Hematopoietic multipotent progenitor cell treated with erythropoietin and hydrocortisone succinate and interleukin-3 and kit ligand, for 6 days (in vitro differentiated cells): ENCODE measurements at places on chromosomes 3 and 15.

GRCh38 chr15:40942878-40943277 is 10.4 kb upstream of the CHAC1 start:
- DNase-seq: no peak

DNA sequence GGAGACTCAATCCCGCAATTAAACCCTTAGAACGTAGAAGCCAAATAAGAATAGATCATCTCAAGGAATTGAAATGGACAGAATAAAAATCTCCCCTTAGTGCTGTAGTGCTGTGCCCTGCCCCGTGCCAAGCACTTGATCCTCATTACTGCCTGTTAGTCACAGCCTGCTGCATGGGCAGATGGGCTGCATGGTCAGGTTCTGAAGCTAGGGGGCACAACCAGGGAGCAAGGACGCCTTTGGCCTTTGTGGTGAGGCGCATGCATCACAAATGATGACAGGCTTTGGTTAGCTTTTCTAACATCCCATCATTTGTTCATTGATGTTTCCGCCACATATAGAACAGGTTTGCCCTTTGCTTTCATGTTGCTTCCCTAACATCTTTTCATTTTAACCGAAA is 336.3 kb upstream of the ADAMTS9 start:
- no peak for DNase-seq

DNA sequence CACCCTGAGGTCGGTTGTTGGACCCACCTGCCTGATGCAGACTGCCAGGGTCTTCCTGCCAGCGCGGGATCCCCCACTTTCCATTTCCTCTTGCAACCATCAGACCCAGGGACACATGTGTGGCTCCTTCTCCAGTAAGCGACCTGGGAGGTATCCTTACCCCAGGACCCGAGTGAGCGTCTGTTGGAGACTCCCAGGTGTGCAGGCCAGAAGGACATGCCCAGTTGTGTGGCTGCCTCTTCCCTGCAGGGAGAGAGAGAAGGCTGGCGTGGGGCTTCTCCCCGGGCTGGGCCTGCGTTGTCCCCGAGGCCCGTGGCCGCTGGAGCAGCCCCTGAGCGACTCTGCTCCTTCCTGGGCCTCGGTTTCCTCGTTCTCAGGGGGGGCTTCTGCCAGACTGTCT is 56.8 kb downstream of the APBA2 start:
- no peak for DNase-seq

DNA sequence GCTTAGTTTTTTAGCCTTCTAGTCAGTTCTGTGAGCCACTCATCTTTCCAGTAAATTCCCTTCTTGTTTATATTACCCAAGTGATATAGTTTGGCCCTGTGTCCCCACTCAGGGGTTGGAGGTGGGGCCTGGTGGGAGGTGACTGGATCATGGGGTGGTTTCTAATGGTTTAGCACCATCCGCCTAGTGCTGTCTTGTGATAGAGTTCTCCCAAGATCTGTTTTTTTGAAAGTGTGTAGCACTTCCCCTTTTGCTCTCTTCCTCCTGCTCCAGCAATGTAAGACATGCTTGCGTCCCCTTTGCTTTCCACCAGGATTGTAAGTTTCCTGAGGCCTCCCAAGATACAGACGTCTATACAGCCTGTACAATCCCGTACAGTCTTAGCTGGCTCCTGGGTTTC is 53.7 kb upstream of the INO80 start:
- peak; percentile 41 for DNase-seq

GRCh38 chr3:181699171-181699903 is 12.4 kb upstream of the SOX2 start:
- DNase-seq: no peak

DNA sequence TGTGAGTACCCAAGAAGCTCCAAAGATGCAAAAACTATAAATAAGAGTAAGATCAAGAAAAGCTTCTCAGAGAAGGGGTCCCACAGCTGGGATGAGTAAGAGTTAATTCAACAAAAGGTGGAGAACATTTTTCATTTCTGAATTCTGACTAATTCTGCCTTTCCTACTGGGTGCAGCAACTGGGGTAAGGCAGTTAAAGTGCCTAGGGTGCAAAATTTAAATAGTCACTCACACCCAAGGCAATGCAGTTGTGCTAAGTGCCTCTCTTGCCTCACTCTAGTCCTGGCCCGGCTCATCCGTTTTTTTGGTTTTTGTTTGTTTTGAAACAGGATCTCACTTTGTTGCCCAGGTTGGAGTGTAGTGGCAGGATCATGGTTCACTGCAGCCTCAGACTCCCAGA is 240.2 kb downstream of the TP63 start:
- DNase-seq: no peak

DNA sequence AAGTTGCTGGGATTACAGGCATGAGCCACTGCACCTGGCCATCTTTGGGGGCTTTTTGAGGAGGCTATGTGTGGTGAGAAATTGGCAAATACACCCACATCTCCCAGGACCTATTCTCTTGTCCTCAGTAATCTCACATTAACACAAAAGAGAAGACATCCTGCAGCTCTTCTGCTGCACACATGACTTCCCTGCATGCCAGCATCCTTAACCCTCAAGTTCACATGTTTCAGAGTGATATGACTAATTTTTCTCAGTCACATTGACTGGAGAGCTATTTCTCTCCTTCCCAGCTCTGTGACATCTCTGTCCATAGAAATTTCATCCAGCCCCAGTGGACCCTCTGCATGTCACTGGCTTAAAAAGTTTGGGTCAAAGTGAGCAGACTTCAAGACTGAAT is 1.9 kb upstream of the SKIC8 start:
- DNase-seq: peak; percentile 34

GRCh38 chr3:14274612-14274936 is 96.0 kb downstream of the LSM3 start:
- no peak for DNase-seq

- DNase-seq: no peak
Observed at GRCh38 chr3:125967156-125967555, 1.8 kb upstream of the ROPN1B start.

DNA sequence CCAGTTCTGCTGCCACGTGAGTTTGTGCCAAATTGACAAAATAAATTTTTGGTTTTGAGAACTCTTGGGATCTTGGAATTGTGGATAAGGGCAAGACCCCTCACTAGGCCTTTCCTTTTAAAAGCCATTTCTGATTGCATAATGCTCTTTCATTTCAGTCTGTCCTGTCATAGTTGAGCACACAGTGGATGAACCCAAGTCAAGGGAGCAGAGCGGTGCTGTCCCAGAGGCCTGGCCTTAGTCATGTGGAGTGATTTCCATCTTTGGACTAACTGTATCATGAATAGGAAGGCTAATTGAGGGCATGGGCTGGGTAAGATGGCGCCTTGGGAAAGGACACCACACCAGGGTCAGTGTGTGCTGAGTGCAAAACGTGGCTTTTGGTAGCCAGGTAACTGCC is 304.0 kb downstream of the UACA start:
- no peak for DNase-seq

GRCh38 chr3:63060412-63060811 is 185.2 kb upstream of the CADPS start:
- no peak for DNase-seq

- DNase-seq: no peak
Observed at GRCh38 chr3:54865316-54865715, 62.5 kb downstream of the LRTM1 start.
